Nephron progenitor cell (in vitro differentiated cells): ENCODE measurements at places on chromosomes 4 and X.
A peak's percentile ranks its signal among the peaks of the same experiment; 100 is the strongest.

DNA sequence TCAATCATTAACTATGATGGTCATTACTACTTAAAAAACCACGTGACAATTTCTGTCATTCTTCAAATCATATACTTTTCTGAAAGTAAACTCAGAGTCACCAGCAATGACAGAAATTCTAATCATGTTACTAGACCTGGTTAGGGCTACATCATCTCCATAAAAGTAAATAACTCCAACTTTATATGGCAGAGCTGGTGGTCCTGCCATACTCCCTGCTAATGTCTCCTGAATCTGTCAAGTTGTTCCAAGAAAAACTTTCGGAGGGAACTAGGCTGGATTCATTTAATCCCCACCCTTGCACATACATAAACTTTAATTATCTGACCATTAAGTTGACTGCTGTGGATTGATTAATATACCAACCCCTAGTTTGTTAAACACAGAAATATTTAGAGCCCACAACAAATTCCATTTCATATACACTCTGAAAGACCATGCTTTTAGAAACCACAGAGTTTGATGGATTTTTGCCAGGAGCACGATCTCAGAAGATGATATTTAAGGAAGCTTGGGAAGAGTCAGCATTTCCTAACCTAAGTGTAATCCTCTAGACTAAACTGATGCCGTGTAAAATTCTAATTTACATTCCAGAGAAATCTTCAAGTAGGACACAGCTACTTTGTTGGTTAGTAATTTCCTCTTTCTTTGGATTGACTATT lies 577.0 kb downstream of the FAT4 start:
- DNase-seq: no peak

DNA sequence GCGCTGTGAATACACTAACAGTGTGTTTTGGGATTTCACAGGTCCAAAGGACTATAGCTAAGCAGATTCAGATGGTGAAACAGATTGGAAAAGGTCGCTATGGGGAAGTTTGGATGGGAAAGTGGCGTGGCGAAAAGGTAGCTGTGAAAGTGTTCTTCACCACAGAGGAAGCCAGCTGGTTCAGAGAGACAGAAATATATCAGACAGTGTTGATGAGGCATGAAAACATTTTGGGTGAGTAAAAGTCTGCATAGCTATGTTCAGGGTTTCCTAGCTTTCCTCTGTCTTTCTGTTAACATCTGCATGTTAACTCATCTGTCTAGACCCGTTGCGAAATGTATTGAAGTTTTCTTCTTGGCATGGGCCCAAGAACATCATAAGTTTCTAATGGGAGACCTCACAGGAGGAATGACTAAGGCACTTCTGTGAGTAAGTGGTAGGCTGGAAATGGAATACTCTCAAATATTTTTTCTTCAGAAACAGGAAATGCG lies 372.1 kb downstream of the BMPR1B start:
- DNase-seq: no peak

GRCh38 chr4:184126800-184127199 lies 90.9 kb downstream of the ENPP6 start:
- DNase-seq: no peak

- DNase-seq: no peak
Measured at GRCh38 chr4:142705820-142706219, 140.3 kb downstream of the INPP4B start.

- DNase-seq: no peak
Measured at GRCh38 chr4:121138039-121138825, 25.9 kb downstream of the TNIP3 start.

DNA sequence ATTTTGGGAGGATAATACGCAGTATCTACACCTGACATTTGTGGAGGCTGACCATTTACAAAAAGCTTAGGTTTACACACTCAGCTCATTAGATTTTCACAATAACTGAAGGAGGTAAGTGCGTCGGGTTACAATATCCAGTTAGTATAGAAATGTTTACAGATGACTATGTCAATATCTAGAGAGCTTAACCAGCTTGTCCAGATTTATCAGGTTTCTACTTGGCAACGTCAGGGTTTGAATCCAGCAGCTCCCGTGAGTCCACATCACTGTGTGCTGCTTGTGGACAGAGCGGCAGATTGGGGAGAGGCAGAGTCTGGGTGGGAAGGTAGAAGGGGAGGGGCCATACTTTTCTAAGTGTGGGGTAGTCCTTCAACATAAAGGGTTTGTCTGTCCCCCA lies 28.3 kb downstream of the ARHGAP10 start:
- no peak for DNase-seq

GRCh38 chr4:59671037-59671436 lies 1529.1 kb upstream of the ADGRL3 start:
- no peak for DNase-seq

DNA sequence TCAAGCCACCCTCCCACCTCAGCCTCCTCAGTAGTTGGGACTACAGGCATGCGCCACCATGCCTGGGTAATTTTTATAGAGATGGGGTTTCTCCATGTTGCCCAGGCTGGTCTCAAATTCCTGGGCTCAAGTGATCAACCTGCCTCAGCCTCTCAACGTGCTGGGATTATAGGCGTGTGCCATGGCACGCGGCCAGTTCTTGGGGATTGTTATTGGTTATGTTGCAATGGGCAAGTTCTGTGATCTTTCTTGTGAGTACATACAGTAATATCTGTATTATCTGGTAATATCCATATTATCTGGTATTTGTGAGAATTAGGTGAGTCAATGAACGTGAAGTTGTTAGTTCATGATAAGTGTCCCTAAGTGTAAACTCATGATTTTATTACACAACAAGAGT lies 90.3 kb upstream of the TBL1X start:
- DNase-seq: no peak

DNA sequence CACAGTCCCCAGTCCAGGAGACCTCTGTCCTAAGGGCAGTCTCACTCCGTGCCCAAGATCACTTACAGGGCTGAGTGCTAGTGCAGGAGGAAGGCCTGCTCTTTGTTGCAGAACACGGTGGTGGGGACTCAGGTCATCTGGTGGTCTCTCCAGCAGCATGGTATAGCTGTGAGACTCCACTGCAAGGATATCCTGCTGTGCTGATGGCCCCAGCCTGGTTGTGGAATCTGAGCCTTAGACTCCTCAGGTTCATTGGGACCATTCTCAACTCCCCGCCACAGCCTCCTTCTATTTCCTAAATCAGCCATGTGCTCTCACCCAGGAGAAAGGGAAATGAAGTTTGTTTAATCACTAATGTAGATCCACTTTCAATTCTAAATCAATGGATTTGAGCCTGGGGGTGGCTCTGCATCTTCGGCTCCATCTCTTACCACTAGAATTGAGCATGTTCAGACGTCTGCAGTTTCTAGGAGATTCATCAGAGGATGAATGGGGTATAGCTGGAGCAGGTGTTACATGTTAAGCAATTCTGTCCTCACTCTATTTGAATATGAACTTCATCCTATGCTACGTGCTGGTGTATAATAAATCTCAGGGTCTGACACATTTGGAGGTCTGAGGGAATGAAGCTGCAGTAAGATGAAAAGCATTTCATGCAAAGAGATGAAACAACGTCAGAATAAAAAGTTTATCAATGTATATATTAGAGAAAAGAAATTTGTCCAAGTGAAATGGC lies 189.2 kb downstream of the MGST2 start:
- DNase-seq: no peak

GRCh38 chrX:110213183-110213582 lies 104.7 kb downstream of the AMMECR1 start:
- DNase-seq: no peak

DNA sequence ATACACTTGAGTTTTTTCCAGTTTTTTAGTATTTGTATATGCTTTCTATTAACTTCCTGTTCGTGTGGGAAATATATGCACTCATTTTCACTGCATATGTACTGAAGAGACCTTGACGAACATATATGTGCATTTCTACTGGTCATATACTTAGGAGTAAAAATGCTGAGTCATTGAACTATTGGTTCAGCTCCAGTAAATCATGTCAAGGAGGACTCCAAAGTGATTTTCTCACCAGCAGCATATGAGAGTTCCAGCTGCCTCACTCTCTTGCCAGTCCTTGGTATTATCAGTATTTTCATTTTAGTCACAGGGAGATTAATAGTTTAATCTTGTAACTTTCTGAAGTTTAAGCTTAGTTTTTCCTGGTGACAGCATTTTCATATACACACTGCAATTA lies 2750.2 kb downstream of the ARAP2 start:
- DNase-seq: no peak

- no peak for DNase-seq
Measured at GRCh38 chr4:184344899-184345572, 127.4 kb upstream of the ENPP6 start.

GRCh38 chr4:90137555-90137954 lies 10.4 kb downstream of the CCSER1 start:
- peak; percentile 24 for DNase-seq

- no peak for DNase-seq
Measured at GRCh38 chrX:137549851-137550664, 15.9 kb upstream of the ZIC3 start.

DNA sequence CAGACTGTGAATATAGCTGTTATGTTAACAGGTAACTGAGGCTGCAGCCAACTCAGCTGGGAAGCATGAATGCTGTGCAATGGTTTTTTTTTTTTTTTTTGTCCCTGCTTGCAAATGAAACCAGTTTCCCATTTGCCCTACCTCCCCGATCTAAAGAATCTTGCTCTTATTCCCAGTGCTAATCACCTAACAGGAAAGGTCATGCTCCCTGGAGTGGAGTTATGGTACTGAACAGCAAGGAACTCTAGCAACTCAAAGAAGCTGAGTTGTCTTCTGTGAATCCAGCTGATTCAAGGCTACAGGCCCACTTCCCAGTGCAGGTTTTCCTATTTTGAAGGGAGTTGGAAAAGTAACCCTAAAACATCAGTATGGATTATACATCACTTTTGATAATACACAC lies 52.1 kb downstream of the HTR2C start:
- no peak for DNase-seq

DNA sequence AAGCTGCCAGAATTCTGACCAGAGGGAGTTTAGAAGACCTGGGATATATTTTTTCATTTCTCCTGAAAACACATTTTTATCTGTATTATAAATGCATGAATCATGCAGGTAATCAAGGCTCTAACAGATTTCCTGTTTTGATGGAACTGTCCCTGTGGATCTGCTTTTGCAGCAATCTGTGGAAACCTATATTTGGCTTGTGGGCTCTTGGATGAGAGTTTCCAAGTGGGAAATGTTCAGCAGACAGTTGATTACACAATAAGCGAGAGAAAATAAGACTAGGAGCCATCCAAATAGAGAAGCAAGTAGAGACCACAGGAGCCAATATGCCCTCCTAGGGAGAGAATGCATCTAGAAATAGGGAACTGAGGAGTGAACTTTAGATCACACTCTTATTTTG lies 105.0 kb downstream of the NDST3 start:
- no peak for DNase-seq

- no peak for DNase-seq
Measured at GRCh38 chrX:97529536-97530200, 646.0 kb downstream of the RPA4 start.

- no peak for DNase-seq
Measured at GRCh38 chr4:153731239-153731638, 28.6 kb downstream of the RNF175 start.
